ENCODE measurements at places on chromosomes 4 and X. TPM values are rescaled to one million over a fixed set of nuclear protein-coding genes. Genes with fewer than 3 reads are reported as not detected.

Gene PHKA1
- total RNA-seq = 1.1 TPM

Gene ASB9
- total RNA-seq = 0.49 TPM

DNA sequence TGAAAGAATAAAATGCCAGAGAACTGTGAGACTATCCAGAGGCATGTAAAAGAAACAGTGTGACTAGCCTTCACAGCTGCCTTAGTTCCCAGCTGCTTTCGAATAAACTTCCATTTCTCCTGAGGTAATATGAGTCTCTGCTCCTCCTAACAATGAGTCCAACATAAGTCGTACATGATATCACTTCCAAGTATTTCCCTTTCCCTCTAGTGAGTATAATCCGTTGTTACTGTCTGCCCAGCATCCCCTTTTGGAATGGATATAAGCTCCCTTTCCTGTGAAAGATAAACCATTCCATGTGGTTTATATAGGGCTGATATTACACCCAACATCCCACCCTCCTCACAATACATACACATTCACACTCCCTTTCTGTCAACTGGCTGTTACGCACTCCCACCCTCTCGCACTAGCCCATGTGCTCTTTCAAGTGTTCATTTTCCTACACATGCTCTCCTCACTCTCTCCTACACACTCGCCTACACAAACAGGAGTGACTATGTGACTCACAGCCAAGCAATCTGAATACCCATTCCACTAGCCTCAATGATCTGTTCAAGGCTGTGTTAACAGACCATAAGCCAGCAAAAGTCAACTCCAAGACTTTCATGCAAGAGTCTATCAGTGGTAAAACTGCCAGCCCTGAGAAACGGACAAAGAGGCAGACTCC lies 5.0 kb downstream of the NAF1 start:
- no peak for DNase-seq
- no peak overlapping the region for H3K27ac ChIP-seq
- H3K27me3 ChIP-seq = no peaks in the 10 kb centered on the region
- H3K4me1 ChIP-seq = peaks cover 31% of the 10 kb centered on the region
- peaks cover 30% of the 10 kb centered on the region for H3K36me3 ChIP-seq
- no peak overlapping the region for H3K4me3 ChIP-seq

DNA sequence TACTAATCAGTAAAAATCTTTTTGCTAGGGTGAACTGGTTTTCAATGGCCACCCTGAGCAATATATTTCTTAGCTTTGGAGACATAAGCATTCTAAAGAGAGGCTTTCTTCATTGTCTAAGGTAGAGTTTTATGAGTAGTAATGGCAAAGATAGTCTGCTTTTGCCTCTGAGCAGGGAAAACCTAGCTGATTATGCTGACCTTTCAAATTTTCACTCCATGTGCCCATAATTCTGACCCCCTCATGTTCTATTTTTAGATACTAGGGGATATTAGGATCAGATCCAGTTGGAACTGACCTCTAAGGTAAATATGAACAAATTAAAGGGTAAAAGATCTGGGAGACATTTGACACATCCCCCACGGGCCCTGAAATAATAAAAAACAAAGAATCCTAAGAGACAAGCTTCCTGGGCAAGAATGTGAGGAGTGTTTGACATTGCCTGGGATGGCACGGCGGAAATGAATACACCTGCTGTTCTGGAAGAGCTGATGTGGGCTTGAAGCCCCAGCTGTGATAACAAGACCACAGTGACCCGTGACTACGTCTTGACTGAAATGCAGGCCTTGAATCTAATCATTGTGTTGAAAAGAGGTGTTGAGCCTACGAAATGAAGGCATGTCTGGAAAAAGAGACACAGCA lies 392.1 kb upstream of the FRG1 start:
- H3K27me3 ChIP-seq = no peaks in the 10 kb centered on the region
- H3K4me1 ChIP-seq = no peaks in the 10 kb centered on the region
- H3K27ac ChIP-seq = no peak overlapping the region
- no peak overlapping the region for H3K4me3 ChIP-seq

Data from activated CD8-positive, alpha-beta memory T cell treated with anti-CD3 and anti-CD28 coated beads, Interleukin-2, amount 10 ng/mL, durations not matched to agents 7 days and 5 days (primary cell).